Glomerular endothelial cell (primary cell): ENCODE measurements at places on chromosomes 7 and 10. TPM values are rescaled to one million over a fixed set of nuclear protein-coding genes. Genes with fewer than 3 reads are reported as not detected.

DNA sequence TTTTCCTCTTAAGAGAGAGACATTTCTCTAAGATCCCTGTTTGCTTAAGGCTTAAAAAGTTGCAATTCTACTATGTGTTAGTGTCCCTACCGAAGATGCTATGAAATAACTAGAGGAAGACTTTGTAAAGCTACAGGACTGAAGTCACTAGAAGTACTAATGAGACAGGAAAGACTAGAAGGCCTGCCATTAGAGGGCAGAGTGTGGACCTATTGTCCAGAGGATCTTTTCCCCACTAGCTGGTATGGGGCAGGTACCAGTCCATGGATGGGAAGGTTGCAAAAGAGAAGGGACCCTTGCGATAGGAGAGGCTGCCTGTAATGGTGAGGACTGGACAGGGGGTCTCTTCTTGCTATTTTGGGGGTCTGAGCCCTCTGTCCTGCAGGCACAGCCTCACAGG, 178.1 kb downstream of the TMEM178B start:
- no peak for DNase-seq

Gene METTL27
- 0.41 and 5.3 TPM in 2 replicates for total RNA-seq

Gene CALN1
- total RNA-seq = not detected in 2 replicates

DNA sequence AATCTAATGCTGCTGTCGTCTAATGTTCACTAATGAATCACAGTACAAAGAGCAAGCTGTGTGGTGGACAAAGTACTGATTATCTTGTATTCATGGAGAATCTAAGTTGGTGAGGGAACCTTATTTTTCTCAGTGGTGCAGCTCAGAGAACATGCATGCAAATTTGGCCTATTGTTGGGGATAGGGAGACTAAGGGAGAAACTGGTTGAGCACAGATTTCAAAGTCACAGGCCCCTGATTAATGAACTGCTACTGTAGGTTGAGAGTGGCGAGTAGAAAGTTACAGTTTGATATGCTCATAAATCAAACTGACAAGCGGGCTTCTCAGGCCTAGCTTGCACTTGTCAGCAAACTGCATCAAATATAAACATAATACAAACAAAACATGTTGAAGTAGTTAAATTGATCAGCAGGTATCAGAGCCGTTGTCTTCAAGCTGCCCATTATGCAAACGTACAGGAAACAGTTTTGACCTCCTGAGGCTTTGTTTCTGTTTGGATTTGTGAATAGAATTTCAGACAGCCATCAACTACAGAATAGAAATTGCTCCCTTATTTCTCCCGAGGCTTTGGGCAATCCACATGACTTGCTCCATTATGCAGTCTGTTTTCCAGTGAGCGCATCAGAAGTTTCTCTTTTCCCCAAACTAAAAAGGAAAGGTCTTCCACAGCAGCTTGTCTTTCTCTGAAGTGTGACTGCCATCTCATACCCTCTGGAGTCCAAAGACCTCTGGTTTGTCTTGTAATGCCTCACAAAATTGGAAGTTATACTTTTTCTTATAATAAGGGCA, 215.8 kb downstream of the FOXP2 start:
- DNase-seq = no peak

DNA sequence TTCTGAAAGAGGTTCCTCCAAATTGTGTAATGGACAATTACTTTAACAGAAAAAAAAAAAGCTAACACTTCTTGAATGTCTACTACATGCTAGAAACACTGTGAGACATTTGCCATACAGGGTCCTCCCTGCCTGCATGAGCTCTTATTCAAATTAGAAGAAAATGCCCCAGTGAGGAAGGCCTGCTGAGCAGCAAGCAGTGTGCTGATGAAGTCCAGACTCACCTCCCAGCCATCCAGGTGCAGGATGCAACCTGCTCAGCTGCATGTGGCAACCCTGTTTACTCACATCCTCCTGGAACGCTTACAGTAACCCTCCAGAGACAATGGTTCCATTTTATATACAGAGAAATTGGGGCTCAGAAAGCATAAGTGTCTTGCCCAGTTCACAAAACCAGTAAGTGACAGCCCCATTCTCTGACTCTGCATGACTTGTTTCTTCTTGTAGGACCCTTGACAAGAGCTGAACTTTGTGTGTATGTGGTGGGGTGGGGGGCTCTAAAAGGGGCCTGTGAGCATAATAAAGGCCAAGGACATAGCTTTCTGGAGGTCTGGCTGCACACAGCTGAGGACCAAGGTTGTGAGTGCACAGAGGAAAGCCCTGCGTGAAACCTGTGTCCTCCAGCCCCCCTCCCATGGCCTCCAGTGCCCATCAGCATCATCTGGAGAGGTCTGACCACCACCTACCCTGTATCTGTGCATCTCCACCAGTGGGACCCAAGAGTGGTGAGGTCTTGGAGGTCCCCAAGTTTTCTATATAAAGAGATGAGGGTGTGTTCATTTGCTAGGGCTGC, 387.8 kb downstream of the GRID1 start:
- DNase-seq = no peak

Gene MAP3K8
- total RNA-seq = 0.87 and 5.0 TPM in 2 replicates

- DNase-seq = no peak
These were observed 283.0 kb downstream of the HDAC9 start for GRCh38 chr7:18778594-18778993.

Gene MKLN1
- 15.6 and 20.2 TPM in 2 replicates for total RNA-seq

DNA sequence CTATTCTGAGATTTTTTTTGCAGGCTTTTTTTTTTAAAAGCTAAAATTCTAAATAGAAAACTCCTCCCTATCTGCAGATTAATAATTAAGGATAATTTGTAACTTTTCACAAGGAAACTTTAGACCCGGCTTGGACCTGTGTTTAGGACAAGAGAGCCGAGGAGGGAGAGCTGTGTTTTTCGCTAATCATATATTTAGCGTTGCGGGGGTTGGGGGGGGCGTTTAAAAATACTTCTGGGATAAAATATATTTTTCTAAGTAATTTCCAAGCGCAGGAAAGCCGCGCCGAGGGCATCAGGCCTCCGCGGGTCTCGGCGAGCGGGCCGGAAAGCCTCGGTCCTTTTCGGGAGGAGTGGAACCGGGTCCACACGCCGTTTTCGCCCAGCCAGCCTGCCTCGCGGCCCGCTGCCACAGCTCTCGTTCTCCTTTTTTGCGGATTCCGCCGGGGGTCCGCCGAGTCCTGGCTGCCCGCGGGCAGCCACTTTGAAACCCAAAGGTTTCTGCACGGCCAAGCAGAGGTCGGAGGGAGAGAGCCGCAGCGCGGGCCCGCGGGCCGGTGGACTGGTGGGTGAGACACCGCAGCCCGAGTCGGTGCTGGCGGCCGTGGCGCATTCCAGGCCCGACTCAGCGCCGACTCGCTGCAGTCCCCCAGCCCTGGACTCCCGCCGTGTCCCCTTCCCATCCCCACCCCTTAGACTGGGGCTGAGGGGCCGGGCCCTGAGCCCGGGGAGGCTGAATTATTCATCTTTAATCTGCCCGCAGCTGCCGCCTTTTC, 2.3 kb downstream of the PAX2 start:
- no peak for DNase-seq
